ENCODE measurements at places on chromosomes 5 and 9. TPM values are rescaled to one million over a fixed set of nuclear protein-coding genes. Genes with fewer than 3 reads are reported as not detected.

SMIM33 gene
- not detected for total RNA-seq

F2R gene
- 141 TPM for total RNA-seq

SPINK4 gene
- total RNA-seq: not detected

TMEM174 gene
- not detected for total RNA-seq

LCN2 gene
- total RNA-seq: not detected

CARTPT gene
- total RNA-seq: not detected

RMI1 gene
- 5.7 TPM for total RNA-seq

SHISAL2B gene
- not detected for total RNA-seq

HRH2 gene
- total RNA-seq: not detected

GOLGA2 gene
- total RNA-seq: 52.0 TPM

IFNK gene
- total RNA-seq: not detected

IL33 gene
- total RNA-seq: 0.60 TPM

PLPPR1 gene
- total RNA-seq: 0.07 TPM

PCDHAC2 gene
- total RNA-seq: 0.73 TPM

WWC1 gene
- total RNA-seq: not detected

FOXI1 gene
- total RNA-seq: not detected

FAM221B gene
- total RNA-seq: not detected

PCSK5 gene
- total RNA-seq: 4.9 TPM

IZUMO3 gene
- total RNA-seq: not detected

IFNA21 gene
- not detected for total RNA-seq

OR1Q1 gene
- total RNA-seq: not detected

SLC22A4 gene
- 12.0 TPM for total RNA-seq

KIF12 gene
- 0.80 TPM for total RNA-seq

GEMIN5 gene
- total RNA-seq: 22.1 TPM

PCA3 gene
- 0.13 TPM for total RNA-seq

EQTN gene
- not detected for total RNA-seq

ZFP62 gene
- total RNA-seq: 6.7 TPM

MZB1 gene
- not detected for total RNA-seq

SMIM27 gene
- 5.0 TPM for total RNA-seq

HACD4 gene
- total RNA-seq: 6.1 TPM

PLEKHG4B gene
- 0.05 TPM for total RNA-seq
